ENCODE measurements at places on chromosomes 16 and 17.
A peak's percentile ranks its signal among the peaks of the same experiment; 100 is the strongest.

DNA sequence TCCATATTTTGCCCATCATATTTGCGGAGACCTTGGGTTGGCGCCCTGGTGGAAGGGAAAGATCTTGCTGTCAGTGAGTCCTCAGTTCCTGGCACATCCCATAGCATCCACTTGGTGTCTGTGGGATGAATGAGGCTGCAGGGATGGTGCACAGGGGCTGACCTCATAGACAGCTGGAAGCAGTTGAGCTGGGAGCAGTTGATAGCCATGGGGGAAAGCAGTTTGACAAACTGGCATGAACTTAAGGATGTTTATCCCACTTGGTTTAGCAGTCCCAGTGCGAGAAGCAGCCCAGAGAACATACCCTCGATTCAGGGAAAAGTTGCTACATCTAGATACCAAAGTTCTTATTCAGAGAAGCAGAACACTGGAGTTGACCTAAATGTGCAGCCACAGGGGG is 80.7 kb downstream of the SNX29 start:
- DNase-seq: peak; percentile 26

DNA sequence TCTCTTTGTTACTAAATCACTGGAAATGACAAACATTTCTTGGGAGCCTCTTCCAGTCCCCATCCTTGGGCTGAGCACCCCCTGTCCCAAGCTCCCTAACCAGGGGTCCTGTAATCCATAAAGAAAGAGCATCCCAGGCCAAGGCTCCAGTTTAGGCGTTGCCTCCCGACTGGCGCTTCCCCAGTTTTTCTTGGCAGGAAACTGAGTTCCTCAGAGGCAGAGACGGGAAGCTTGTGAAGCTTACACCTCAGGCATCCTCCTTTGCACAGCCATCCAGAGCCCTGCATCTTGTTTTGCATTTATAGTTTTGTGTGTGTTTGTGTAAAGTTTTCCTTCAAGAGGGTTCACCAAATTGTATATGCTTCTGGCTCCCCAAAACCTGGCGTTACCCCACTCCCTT is 7.1 kb downstream of the COPZ2 start:
- no peak for DNase-seq

DNA sequence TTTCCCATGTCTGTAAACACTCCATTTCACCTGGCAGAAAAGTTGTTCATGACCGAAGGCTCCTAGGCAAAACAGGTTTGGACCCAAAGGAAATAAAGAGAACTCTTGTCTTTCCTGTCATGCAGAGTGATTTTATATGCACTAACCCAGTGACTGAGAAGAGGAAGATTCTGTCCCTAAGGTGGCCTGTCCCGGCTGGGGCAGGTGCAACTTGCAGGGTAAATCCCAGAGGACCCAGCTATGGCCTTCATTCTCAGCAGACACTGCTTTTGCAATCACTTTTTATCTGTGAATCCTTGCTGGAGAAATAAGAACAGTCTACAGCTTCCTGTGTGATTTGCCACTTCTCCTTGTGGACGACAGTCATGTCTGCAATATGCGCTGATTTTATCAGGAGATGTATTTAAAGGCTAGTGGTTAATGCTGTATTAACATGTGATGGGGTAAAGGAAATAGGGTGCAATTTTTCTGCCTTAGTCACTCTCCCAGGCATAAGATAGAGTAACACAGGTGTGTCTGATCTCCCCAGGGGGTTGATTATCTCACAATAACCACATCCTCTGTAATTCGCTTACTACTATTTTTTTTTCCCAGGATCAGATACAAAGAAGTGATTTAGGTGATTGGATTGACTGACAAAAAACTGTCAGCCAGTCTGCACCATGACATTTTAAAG is 696.8 kb upstream of the SOX9 start:
- DNase-seq: no peak

DNA sequence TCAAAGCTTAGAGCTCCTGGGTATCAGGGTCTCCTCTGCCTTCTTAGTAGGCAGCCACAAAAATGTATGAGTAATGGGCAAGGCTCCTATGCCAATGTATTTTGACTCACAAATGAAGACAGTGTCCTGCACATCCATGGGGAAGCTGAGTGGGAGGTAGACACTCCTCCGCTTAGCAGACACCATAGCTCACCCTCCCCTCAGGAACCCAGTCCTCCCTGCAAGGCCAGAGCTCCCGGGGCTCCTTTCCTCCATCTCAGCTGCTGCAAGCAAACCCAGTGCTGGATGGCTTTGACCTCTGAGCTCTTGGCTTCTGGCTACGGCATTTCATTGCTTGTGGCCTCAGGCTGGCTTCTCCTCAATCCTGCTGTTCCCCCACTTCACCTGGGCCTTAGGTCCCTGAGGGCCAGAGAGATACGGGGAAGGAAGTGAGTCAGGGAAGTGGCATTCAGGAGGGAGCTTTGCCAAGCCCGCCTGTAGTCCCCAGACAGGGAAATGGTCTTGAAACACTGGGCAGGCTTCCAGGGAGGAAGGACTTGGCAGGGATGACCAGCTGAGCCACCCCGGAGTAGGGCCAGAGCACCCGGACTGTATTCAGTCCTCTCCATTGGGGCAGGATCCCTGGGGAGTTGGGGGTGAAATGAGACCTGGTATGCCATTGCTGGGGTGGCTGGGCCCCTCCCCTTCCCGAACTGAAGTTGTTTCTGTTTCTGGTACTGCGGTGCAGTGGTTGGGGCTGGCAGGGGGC is 4.5 kb downstream of the ABCC3 start:
- peak; percentile 95 for DNase-seq

- DNase-seq: no peak
Measured at GRCh38 chr16:3363793-3364192, 8.1 kb downstream of the OR2C1 start.

GRCh38 chr16:61313931-61314330 is 722.3 kb downstream of the CDH8 start:
- DNase-seq: no peak

DNA sequence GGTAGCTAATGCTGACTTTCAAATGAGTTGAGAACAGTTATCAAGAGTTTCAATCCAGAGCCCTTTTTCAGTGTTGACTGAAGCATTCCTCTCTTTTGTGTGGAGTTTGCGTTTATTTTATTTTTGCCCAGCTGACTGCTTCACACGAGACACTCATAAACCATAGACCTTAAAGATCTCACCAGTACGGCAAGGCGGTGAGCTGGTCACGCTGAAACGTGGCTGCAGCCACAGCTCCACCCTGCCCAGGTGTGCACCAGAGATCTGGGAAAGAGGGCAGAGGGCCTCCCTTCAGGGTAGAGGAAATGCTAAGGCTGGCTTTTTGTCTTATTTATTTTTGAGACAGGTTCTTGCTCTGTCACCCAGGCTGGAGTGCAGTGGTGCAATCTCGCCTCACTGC is 112.2 kb downstream of the AATF start:
- no peak for DNase-seq

GRCh38 chr17:67311575-67311974 is 54.8 kb downstream of the PSMD12 start:
- no peak for DNase-seq

- no peak for DNase-seq
Measured at GRCh38 chr17:16954521-16954920, 17.4 kb downstream of the TNFRSF13B start.

Data from transverse colon (tissue), 4 donors.